Thoracic aorta (tissue), 2 donors: ENCODE measurements at places on chromosomes 1 and 21. TPM values are rescaled to one million over a fixed set of nuclear protein-coding genes. Genes with fewer than 3 reads are reported as not detected.

ST6GALNAC5 gene
- total RNA-seq: 19.8 TPM

SFN gene
- 1.9 TPM for total RNA-seq

DNA sequence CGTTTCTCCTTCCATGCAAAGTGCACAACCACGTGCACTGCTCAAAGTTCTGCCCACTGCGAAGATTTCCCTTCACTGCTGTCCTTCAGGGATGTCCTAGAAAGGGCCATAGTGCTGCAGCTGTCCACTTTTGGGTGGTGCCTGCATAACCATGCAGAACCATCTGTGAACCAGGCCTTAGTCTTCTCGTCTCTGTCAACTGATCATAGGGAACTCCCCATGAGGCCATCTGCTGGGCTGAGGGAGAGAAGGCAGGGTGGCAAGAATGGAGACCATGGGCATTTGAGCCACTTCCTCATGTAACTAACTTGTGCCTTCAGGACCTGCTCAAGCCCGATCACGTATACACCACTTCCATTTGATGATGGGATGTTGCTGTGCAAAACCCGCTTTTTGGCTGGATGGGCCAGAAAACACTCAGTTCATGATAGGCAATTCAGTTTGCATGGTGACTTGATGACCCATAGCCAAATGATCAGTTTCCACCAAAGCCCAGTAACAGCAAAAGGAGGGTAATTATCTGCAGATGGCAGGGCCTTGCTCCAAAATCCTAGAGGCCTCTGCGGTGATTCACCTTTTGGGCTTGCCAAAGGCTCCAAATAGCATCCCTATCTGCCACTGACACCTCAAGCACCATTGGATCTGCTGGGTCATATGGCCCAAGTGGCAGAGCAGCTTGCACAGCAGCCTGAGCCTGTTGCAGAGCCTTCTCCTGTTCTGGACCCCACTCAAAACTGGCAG lies 9.5 kb downstream of the ST6GALNAC5 start:
- no peaks in the 10 kb centered on the region for H3K4me1 ChIP-seq
- no peak overlapping the region for H3K4me3 ChIP-seq
- no peaks in the 10 kb centered on the region for H3K36me3 ChIP-seq
- no peak overlapping the region for H3K27ac ChIP-seq
- no peaks in the 10 kb centered on the region for H3K27me3 ChIP-seq

- DNase-seq: no peak
- H3K4me3 ChIP-seq: peak overlapping the region; percentile 95
- no peaks in the 10 kb centered on the region for H3K27me3 ChIP-seq
- H3K27ac ChIP-seq: no peak overlapping the region
- H3K4me1 ChIP-seq: peaks cover 64% of the 10 kb centered on the region
Measured at GRCh38 chr1:178098262-178098661, 4.4 kb downstream of the RASAL2 start.

DNA sequence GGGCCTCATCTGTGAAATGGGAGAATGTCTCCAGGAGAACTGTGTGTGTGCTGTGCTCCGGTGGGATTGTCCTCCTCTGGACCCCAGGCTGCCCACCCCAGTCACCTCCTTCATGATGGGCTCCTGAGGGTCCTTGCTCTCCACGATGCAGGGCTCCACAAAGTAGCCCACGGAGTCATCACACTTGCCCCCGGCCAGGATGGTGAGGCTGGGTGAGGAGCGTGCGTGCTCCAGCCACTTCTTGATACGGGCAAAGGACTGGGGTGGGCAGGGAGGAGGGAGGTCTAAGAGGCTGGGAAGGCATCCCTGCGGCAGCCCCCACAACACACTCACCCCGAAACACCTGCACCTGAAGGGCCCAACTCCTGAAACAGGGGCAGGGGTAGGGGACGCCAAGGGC lies 16.8 kb upstream of the TAS1R2 start:
- H3K27ac ChIP-seq: no peak overlapping the region
- no peak for DNase-seq
- no peaks in the 10 kb centered on the region for H3K27me3 ChIP-seq
- H3K4me1 ChIP-seq: no peaks in the 10 kb centered on the region
- H3K36me3 ChIP-seq: peaks cover 8% of the 10 kb centered on the region

PRDX6 gene
- total RNA-seq: 102 TPM

- H3K27me3 ChIP-seq: no peaks in the 10 kb centered on the region
- no peak for DNase-seq
- no peaks in the 10 kb centered on the region for H3K36me3 ChIP-seq
- H3K4me3 ChIP-seq: peak overlapping the region; percentile 74
- H3K27ac ChIP-seq: no peak overlapping the region
- H3K4me1 ChIP-seq: peaks cover 14% of the 10 kb centered on the region
Measured at GRCh38 chr1:198934901-198935305, 296.1 kb downstream of the PTPRC start.

- DNase-seq: no peak
- no peaks in the 10 kb centered on the region for H3K36me3 ChIP-seq
- no peaks in the 10 kb centered on the region for H3K27me3 ChIP-seq
- H3K4me1 ChIP-seq: peaks cover 8% of the 10 kb centered on the region
- peak overlapping the region; percentile 23 for H3K27ac ChIP-seq
Measured at GRCh38 chr1:185646202-185646683, 87.9 kb upstream of the HMCN1 start.

DNA sequence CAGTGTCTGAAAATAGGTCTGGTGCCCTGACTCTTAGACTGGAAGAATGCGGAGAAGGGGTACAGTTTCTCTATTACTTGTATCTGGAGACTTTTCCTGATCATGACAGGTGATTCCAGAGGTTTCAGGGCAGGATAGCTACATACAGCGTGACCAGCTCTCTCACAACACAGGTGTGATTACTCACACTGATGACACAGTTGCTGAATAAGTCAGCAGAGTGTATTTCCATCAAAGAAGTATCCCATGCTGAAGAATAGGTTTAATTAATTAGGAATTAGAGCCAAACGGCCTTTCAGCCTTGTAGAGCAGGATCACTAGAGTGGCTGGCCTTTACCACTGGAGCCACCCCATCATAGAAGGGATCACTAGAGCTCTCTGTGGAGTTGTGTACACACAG lies 298.6 kb downstream of the LMX1A start:
- H3K4me1 ChIP-seq: no peaks in the 10 kb centered on the region
- H3K4me3 ChIP-seq: no peak overlapping the region
- H3K27ac ChIP-seq: no peak overlapping the region
- DNase-seq: no peak

RBM34 gene
- 59.8 TPM for total RNA-seq

DNA sequence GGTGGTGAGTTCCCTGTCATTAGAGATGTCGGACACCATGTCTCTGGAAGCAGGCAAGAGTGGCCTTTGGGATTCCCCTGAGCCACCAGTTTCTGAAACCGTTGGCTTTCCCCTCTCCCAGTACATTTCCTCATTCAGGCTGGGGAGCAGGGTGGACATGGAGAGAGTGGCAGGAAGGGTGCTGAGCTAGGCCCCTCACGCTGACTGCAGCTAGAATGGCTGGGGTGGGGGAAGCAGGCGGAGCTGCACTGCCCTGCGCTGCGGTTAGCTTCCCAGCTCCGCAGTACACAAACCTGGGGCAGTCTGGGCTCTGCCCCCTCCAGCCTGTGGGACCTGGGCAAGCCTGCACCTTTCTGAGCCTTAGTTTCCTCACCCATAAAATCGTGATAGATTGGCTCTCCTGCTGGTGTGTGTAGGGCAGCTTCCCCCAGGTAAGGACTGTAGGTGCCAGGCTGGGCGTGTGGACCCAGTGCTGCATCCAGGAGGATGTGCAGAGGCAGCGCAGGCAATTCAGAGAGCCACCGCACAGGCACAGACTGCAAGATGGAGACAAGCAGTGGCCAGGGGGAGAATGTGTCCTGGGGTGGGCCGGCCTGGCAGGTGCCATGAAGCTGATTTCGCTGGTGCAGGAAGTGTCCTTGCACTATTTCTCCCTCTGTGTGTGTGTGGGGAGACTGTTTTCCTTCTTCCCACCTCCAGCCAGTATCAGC lies 3.0 kb downstream of the PLA2G2F start:
- H3K27ac ChIP-seq: no peak overlapping the region
- H3K36me3 ChIP-seq: no peaks in the 10 kb centered on the region
- no peaks in the 10 kb centered on the region for H3K27me3 ChIP-seq
- no peak for DNase-seq

GRCh38 chr1:226722901-226723656 lies 16.0 kb downstream of the ITPKB start:
- no peaks in the 10 kb centered on the region for H3K27me3 ChIP-seq
- peaks cover 4% of the 10 kb centered on the region for H3K4me1 ChIP-seq
- H3K4me3 ChIP-seq: no peak overlapping the region
- DNase-seq: no peak
- no peaks in the 10 kb centered on the region for H3K36me3 ChIP-seq

GRCh38 chr1:107687849-107688753 lies 276.9 kb downstream of the VAV3 start:
- H3K4me1 ChIP-seq: no peaks in the 10 kb centered on the region
- no peak for DNase-seq
- H3K27ac ChIP-seq: no peak overlapping the region
- no peak overlapping the region for H3K4me3 ChIP-seq

- no peaks in the 10 kb centered on the region for H3K36me3 ChIP-seq
- H3K4me3 ChIP-seq: no peak overlapping the region
- H3K4me1 ChIP-seq: no peaks in the 10 kb centered on the region
- H3K27me3 ChIP-seq: no peaks in the 10 kb centered on the region
Measured at GRCh38 chr21:42480736-42481135, 15.3 kb downstream of the RSPH1 start.
